ENCODE measurements at places on chromosomes 16 and 17.

- DNase-seq, result no peak
These were observed 74.2 kb upstream of the N4BP1 start for GRCh38 chr16:48684148-48684547.

DNA sequence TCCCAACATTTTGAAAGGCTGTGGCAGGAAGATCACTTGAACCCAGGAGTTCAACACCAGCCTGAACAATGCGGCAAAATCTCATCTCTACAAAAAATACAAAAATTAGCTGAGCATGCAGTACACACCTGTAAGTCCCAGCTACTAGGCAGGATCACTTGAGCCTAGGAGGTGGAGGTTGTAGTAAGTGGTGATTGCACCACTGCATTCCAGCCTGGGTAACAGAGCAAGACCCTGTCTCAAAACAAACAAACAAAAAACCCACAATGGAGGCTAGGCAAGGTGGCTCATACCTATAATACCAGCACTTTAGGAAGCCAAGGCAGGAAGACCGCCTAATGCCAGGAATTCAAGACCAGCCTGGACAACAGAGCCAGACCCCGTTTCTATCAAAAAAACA is 12.0 kb downstream of the APPBP2 start:
- DNase-seq, result no peak

GRCh38 chr16:50035468-50035992 is 10.5 kb downstream of the CNEP1R1 start:
- no peak for DNase-seq

DNA sequence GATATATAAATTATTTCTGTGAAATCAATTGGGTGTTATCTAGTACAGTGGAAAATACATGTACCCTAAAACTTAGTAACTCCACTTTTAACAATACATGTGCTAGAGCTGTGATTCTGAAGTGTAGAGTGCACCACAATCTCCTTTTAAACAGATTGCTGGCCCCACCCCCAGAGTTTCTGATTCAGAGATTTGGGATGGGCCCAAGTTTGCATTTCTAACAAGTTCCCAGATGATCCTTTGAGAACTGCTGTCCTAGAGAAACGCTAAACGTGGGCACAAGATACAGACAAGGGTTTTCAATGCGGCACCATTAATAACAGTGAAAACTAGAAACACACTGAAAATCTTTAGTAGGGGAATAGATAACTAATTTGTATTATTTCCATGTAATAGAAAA is 49.2 kb downstream of the NXPH3 start:
- no peak for DNase-seq

GRCh38 chr16:54843424-54843750 is 87.3 kb upstream of the IRX5 start:
- DNase-seq, result no peak

- DNase-seq, result no peak
These were observed 34.6 kb downstream of the DCUN1D3 start for GRCh38 chr16:20865420-20866131.

- DNase-seq, result no peak
These were observed 12.2 kb upstream of the ZNF594 start for GRCh38 chr17:5203908-5204294.

GRCh38 chr16:49857423-49858181 is 1.7 kb upstream of the ZNF423 start:
- DNase-seq, result peak; percentile 73

- DNase-seq, result peak; percentile 82
These were observed 587 bp upstream of the CDK5R1 start for GRCh38 chr17:32486111-32486700.
